Activated T-helper 1 cell treated with Interleukin-2 at 50 U/mL for 16 hours (primary cell): ENCODE measurements at places on chromosomes 3 and 15.

DNA sequence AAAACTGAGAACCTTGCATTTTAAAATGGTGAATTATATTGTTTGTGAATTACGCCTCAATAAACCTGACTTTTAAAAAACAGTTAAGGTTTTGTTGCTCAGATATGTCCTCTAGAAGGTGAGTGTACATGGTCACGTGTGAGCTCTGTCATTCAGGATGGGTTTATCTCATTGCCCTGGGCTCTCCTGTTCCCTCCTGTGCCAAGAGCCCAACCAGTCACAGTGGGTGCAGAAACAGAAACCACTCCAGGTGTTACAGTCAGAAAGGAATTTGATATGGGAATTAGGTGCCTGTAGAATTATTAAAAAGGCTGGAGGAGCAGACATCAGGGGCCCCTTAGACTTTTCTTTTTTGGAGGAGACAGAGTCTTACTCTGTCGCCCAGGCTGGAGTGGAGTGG is 196.4 kb downstream of the STT3B start:
- no peak for DNase-seq

GRCh38 chr3:31270010-31270409 is 262.7 kb upstream of the STT3B start:
- no peak for DNase-seq

- DNase-seq, result no peak
Measured at GRCh38 chr3:160801386-160802118, 45.5 kb downstream of the PPM1L start.

DNA sequence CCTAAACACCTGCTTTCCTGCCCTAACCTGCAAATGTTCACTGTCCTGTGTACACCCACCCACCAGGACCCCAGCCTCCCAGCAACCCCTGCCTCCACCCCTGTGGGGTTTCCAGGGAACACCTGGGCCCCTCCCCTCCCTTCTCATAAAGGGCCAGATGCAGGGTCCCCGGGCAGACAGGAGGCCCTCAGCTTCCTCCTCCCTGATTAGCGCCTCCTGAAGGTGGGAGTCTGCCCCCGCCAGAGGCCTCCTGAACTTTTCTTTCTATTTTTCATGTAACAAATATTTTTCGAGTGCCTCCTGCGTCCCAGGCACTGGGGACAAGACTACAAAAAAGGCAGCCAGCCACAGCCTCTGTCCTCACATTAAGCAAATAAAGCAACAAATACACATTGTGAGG is 135.4 kb upstream of the LINGO1 start:
- no peak for DNase-seq

DNA sequence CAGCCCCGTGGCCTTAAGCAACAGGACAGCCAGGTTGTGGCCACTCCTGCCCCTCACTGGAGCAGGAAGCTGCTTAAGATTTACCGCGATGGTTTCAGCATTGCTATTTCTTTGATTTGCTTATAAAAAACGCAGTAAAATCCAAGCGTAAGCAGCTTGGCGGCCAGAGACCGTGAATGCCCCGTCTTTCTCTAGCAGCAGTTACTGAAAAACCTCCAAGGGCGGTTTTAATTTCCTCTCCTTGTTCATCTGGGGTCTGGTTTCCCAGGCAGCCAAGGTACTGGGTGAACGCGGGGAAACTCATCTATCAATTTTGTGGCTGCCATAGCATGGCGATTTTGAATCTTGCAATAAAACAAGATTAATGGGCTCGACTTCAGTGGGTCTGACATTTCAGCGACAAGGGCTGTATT is 130.3 kb downstream of the MINAR1 start:
- no peak for DNase-seq

GRCh38 chr3:1728510-1728909 is 370.2 kb upstream of the CNTN4 start:
- DNase-seq, result no peak

GRCh38 chr3:194121891-194122631 is 13.9 kb upstream of the HES1 start:
- no peak for DNase-seq

GRCh38 chr3:98778852-98779413 is 15.8 kb downstream of the ST3GAL6 start:
- DNase-seq, result no peak

GRCh38 chr3:167874671-167875372 is 139.3 kb downstream of the SERPINI1 start:
- no peak for DNase-seq

GRCh38 chr3:181534781-181535221 is 176.9 kb upstream of the SOX2 start:
- no peak for DNase-seq

GRCh38 chr3:6367171-6367570 is 493.7 kb upstream of the GRM7 start:
- DNase-seq, result no peak

- no peak for DNase-seq
Measured at GRCh38 chr15:69389426-69389825, 24.7 kb upstream of the KIF23 start.

- DNase-seq, result no peak
Measured at GRCh38 chr3:111603679-111604078, 8.5 kb upstream of the ZBED2 start.

- DNase-seq, result peak; percentile 44
Measured at GRCh38 chr3:17841190-17841828, 98.9 kb upstream of the TBC1D5 start.

DNA sequence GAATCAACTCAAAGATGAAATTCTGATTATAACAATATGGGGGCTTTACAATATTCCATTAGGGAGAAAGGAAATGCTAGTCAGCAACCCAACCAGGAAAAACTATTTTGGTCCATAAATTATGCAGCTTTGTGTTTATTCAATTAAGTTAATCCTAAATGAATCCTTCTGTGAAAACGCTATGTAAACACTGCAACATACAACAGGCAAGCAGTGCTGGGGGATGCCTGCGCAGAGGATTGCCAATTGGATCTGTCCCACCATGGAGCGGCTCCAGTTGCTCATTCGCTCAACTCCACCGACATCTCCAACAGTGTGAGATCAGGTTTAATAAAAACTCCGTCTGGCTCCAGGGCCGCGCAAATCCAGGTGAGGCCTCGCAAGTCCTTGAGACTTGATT is 290.5 kb upstream of the VEPH1 start:
- DNase-seq, result no peak

DNA sequence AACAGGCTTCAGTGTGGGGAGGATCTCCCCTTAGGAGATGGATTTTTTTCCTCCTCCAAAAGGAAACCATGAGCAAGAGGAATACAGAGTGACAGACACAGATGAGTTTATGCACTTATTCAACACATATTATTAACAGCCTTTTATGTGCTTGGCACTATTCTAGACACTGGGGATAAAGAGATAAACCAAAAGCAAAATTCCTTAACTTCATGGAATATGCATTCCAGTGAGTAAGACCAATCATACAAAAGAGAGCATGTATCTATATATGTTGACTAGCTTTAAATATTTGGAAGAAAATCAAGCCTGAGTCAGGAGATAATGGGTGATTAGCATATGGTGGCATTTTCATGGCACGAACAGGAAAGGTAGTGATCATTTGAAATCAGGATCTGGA is 284.4 kb upstream of the RASGRP1 start:
- DNase-seq, result no peak

GRCh38 chr3:126358038-126358815 is 1.0 kb upstream of the KLF15 start:
- no peak for DNase-seq

DNA sequence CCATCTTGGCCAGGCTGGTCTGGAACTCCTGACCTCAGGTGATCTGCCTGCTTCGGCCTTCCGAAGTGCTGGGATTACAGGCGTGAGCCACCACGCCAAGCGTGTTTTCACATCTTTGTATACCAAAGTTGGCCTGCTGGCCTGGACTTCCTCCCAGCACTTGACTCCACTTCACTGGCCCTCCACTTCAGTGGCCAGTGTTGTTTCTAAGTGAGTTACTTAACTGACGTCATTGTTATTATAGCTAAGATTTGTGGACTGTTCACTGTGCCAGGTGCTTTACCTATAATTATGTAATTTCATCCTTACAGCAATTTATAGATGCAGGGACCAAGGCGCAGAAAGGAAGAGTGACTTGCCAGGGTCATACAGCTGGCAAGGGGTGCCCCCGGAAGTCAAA is 52.0 kb downstream of the HRH1 start:
- DNase-seq, result no peak

DNA sequence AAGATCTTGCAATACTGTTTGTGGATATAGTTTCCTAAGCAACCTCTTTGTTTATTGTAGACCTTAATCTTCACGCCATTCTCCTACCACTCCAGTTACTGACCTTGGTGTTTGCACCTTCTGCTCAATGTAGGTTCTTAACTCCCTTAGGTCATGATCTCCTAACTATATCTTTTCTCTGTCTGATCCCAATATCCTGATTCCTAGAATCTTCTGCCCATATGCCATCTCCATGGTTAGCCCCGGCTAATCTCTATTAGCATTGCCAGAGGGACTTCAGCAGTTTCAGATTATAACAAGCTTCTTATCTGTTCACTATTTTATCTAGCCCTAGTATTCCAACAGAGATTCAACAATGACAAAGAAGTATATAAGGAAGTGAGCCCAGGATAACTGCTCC is 64.9 kb downstream of the IMPG2 start:
- no peak for DNase-seq

- no peak for DNase-seq
Measured at GRCh38 chr3:81465510-81466200, 295.8 kb downstream of the GBE1 start.

GRCh38 chr15:54374184-54374952 is 396.1 kb downstream of the UNC13C start:
- DNase-seq, result no peak

DNA sequence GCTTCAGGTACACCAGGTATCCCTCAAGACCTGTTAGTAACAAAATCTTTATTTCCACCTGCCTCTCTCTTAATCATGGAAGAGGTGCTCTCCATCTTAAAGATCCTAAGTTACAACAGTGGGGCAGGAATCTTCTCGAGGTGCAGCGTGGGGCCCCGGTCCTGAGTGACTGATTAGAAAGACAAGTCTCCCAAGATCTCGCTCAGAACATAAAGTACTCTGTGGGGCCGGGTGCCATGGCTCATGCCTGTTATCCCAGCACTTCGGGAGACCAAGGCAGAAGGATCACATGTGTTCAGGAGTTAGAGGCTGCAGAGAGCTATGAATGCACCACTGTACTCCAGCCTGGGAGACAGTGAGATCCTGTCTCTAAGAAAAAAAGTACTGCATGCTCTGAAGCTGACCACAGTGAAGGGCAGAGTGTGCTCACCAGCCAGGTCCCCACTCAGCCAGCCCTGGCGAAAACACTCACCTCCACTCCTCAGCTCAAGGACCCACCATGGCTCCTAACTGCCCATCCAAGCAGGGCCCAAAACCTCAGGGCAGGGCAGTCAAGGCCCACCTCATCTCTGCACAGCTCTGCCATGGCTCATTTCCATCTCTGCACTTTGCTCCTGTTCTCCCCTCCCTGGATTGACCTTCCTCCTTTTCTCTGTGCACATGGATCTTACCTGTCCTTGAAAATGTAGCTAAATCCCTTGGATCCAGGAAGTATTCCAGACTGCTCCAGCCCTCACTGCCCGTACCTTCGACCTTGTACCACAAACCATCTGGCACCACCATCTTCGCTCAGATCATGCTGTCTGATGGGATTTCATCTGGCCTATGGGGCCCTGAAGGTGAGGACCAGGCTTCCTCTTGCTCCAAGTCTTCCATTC is 7.1 kb downstream of the SEMA7A start:
- DNase-seq, result no peak

- peak; percentile 21 for DNase-seq
Measured at GRCh38 chr15:72319360-72319984, 485 bp downstream of the CELF6 start.

DNA sequence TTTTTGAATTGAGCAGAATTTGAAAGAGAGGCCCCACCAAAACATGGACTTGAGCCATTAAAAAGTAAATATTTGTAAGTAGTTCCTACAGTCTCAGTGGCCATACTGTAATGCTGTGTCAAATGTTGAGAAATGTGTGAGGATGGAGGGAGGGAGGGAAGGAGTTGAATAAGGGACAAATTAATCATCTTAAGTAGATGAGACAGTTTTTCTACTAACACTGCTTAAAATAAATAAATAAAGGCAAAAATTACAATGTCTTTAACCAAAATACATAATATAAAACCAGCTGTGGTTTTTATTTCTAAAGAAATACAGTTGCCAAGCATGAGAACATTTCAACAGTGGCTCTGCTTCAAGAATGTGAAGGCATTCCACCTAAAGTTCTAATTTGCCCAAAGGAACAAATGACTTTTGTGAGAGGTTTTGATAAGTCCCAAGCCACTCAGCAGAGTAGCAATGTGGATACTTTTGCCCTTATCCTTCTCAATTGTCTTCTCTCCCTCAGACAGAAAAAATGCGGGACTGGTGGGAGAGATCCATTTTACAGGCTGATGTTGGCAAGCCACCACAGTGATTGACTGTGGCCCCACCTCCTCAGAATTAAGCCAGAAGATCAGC is 427.0 kb upstream of the RARB start:
- DNase-seq, result no peak

DNA sequence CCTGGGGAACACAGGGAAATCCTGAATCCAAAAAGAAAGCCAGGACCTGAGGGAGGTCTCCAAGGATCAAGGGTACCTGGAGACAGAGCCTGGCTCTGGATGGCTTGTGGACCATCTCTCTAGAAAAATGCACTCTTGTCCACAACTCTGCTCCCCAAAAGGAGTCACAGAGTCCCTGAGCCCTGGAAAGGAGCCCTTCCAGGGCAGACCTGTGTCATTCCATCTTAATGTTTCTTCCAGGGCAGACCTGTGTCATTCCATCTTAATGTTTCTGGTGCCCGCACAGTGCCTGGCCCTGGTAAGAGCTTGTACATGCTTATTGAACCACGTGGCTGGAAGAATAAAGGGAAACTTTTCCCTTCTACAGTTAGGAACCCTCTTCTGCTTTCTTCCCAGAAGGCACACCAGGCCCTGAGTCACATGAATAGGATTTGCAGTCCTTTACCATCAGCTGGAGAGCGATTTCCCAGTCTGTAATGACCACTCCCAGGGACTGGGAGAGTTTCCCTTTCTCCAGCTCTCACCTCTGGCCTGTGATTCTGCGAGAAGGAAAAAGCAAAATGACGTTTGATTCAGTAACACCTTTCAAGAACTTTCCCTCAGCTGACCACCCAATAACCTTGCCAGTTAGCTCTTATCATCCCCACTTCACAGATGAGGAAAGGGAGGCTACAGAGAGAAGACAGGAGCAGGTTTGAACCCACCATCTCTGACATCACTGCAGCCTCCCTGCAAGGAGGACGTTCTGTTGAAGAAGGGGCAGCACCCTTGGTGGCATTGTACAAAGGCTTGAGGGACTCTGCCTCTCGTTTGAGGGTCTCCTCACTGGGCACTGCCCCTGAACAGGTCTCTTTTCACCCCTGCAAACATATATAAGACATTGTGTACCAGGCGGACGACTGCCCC is 35.8 kb upstream of the SLCO2A1 start:
- no peak for DNase-seq
